Activated CD4-positive, alpha-beta T cell treated with anti-CD3 and anti-CD28 coated beads, Interleukin-2, amount 50 U/mL, for 1 hour (primary cell): ENCODE measurements at places on chromosomes 2 and 18.

DNA sequence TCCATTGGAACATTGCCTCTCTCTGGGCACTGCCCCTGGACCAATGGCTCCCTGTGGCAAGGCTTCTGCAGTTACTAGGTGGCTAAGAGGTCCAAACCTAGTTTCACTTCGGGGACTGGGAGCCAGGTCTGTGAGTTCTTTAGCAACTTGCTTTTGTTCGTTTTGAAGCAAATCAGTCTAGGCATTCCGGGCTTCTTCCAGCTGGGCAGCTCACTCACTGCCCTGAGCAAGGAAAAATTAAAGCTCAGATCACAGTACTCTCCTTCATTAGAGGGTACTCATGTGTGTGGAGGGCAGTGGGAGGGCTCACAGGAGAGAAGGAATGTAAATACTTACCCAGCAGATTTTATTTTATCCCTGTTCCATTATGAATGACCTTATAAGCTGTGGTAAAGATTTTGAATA is 80.3 kb downstream of the SPP2 start:
- DNase-seq, result no peak

DNA sequence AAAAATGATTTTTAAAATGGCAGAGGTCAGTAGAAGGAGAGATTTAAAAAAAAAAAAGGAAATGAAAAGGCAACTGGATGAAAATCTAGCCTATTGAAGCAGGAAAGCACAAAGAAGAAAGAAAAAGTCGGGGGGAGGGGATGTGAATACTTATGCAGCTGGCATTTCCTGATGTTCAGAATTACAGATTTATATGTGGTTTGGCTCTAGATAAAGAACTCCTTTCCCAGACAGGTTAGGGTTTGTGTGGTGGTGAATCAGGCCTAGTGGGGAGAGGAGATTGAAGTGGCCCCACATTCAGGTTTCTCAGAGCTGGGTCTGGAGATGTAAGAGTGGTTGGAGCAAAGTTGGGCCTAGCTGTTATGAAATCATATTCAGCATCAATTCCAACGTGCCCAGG is 394.4 kb downstream of the FIGN start:
- DNase-seq, result no peak

DNA sequence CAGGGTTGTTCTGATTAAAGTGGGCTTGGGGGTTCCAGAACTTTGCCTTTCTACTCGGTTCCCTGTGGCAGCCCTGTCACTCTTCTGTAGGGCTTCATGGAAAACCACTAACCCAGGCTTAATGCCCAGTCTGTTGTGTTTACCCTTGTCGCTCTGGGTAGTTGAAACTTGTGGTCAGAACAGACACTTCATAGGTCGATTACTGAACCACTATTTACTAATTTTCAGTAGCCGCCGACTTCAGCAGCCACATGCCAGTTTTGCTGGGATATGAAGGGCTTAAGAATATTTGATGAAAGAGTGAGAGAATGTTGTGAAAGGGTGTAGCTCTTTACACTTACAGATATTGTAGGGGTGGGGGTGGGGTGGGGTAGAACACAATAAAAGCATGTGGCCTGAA is 362.3 kb downstream of the RND3 start:
- DNase-seq, result no peak

DNA sequence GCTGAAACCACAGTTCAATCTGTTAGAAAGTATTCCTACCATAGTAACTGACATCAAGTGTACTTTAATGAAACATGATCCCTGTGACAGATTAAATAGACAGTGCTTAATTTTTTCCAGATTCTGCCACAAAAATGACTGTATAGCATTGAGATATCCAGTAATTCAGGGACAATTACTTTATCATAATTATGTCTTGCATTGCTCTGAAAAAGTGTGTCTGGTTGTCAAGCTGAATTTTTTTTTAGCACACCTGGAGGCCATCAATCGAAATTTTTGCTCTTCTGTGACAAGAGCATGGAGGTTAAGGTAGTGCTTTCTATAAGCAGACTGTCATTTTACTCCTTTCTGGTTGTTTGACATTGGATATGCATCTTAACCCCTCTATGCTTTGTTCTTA is 1083.8 kb upstream of the NRXN1 start:
- DNase-seq, result no peak

GRCh38 chr18:39594206-39594605 is 2028.6 kb upstream of the CELF4 start:
- no peak for DNase-seq

- DNase-seq, result no peak
These were observed 47.5 kb downstream of the CHRNA1 start for GRCh38 chr2:174716785-174717184.

- no peak for DNase-seq
These were observed 27.8 kb downstream of the ANKRD62 start for GRCh38 chr18:12121175-12122042.

- DNase-seq, result no peak
These were observed 3.3 kb downstream of the TNP1 start for GRCh38 chr2:216856406-216857065.

- peak; percentile 16 for DNase-seq
These were observed 383.7 kb downstream of the SOCS6 start for GRCh38 chr18:70672581-70672980.

GRCh38 chr2:134274121-134274520 is 20.2 kb downstream of the MGAT5 start:
- no peak for DNase-seq
